ENCODE measurements at places on chromosomes 1 and 21.

- DNase-seq: no peak
These were observed 18.3 kb upstream of the PPIE start for GRCh38 chr1:39720094-39720999.

- no peak for DNase-seq
These were observed 53.3 kb upstream of the FGGY start for GRCh38 chr1:59243550-59243949.

DNA sequence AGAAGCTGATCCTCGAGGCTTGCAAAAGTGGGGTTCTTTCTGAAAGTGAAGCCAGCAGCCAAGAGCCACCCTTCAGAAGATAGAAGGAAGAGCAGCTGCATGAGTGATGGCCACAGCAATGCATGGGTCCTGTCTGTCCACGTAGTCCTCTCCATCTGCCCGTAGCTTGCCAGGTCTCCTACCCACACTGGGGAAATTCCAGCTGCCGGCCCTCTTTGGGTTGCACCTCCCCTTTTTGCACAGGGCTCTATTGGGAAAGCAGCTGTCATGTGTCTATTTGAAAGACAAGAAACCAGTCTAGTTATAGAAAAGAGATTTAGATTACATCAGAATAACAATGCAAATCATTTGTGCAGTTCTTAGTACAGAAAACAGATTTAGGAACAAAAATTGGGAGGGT is 204.4 kb downstream of the GIPC2 start:
- DNase-seq: no peak

GRCh38 chr1:54885807-54886723 is 930 bp downstream of the DHCR24 start:
- DNase-seq: no peak

GRCh38 chr1:156157506-156157905 is 4.1 kb downstream of the SEMA4A start:
- no peak for DNase-seq

DNA sequence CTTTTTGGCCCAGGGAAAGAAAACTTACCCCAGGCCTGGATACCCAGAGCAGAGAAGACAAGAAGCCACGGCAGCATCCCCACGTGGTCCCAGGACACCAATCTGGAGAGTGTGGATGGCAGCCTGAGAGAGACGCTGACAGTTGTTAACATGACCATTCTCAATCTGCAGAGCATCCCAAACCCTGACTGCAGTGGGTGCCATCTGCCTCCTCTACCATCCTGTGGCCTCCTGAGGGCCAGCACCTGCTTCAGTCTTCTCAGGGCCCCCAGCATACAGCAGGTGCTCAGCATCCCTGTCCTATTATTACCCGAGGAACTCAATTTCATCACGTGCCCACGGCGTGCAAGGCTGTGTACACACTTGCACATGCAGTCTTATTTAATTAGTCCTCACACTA is 785 bp downstream of the PGLYRP4 start:
- DNase-seq: no peak

GRCh38 chr1:10497109-10497508 is 22.4 kb downstream of the PEX14 start:
- DNase-seq: no peak

GRCh38 chr1:99659755-99660210 is 13.9 kb downstream of the PALMD start:
- no peak for DNase-seq

GRCh38 chr1:147504801-147505311 is 36.4 kb upstream of the BCL9 start:
- DNase-seq: no peak

DNA sequence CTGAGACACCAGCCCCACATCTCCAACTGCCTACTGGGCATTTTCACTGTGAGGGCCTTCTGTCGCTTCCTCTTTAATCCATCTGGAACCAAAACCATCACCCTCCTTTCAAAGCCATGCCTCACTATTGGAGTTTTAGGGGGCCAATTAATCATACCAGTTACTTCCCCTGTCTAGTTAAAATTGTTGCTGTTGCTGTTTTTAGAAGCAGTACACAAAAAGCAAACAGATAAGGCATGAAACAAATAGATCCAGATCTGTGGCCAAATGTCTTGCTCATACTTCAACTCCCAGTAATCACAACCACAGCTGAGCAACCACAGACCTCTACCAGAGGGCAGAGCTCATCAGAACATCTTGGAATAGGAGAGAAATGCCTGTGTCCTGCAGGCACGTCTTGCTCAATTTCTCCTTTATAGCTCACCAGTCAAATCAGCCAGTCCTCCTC is 133.8 kb upstream of the C1orf105 start:
- DNase-seq: no peak

DNA sequence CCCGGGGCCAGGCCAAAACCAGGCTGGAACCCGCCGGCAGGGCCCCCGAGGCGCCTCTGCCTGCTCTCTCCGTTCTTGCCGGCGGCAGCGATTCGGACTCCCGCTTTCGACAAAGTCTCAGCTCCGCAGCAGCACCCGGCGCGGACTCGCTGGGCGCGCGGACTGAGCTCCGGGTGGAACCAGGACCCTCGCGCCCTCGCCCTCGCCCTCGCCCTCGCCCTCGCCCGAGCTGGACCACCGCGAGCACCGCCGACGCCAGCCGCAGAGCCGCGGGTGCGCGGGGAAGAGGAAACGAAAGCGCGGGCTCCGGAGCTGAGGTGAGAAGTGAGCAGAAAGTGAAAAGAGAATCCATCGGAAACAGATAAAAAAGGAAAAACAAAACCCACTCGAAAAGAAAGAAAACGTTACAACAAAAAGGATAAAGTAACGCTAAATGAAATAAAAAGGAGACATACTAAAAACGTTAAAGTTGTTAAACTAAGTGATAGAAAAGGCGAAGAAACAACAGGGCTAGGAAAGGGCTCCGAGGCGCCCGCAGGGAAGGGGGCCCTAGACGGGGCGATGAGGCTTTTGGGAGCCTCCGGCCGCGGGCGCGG is 64.9 kb downstream of the MEF2D start:
- DNase-seq: no peak

DNA sequence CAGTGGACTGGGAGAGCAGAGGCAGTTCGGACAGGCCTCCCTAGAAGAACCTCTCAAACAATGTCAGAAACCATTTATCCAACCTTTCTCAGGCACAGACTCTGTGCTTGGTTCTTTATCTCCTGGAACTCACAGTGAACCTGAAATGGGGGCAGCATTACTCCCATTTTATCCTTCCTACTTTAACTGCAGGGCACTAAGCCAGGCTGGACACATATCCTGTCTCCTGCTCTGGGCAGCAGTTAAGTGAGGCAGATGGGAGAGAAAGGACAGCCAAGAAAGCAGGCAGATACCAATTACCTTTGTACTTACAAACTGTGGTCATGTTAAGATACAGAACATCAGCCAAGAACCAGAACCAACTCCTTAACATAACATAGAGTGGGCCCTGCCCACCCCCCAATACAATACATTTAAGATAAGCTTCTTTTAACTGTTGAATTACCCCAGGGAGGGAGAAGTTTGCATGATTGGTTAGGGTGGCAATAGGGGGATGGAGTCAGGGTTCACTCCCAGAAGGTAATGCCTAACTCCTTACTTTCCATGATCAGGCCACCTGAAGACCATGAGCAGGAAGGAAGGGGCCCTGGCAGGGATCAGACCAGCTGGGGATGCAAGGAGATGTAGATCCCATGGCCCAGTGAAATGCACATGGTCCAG is 10.9 kb downstream of the KDF1 start:
- no peak for DNase-seq

DNA sequence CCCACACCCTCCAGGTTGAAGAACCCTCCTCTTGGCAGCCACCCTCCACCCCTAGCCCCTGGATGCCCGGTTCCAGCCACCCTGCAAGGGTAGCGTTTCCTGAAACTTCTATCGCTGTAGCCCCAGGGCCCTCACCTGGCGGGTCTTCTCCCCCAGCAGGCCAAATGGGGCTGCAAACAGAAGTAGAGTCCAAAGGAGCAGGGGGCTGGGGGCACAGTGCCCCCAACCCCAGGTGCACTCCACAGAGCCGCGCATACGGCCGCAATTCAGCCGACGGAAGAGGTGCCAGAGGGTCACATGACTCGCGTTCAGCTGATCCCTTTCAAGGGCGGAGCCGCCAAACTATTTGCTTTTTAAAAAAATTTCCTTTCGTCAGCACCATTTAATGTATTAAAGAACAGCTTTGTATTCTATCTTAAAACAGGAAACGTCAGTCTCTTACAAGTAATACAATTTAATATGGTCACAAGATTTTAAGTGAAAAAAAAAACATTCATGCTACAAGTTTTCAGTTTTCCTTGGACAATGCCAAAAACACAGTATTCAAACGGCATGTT is at the start of gene GLMP:
Gene GLMP (minus strand): TSS at position 289 of the 557 bp plus-strand sequence. CDS start 34 bp downstream, at position 255.
- DNase-seq: peak; percentile 28

- DNase-seq: no peak
These were observed 149.0 kb downstream of the PEX14 start for GRCh38 chr1:10623686-10624145.

- peak; percentile 35 for DNase-seq
These were observed 797 bp downstream of the WDR47 start for GRCh38 chr1:109040989-109041620.

GRCh38 chr21:31034378-31034777 is 3.9 kb downstream of the KRTAP19-8 start:
- no peak for DNase-seq

DNA sequence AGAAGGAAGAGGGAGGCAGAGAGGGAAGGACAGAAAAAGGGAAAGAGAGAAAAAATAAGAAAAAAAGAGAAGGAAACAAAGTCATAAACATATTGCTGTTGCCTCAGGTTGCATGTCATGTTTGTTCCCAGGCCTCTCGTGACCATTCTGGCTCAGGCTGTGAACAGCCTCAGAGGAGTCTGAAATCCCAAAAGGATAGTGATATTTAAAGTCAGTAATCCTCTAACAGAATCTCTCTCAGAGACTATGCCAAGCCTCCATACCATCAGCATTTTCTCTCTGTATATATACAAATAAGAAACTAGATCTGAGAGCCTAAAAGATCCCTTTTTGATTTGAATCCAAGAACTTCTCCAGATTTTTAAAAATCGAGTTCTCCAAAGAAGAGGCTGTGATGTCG is 35.2 kb downstream of the GORAB start:
- DNase-seq: no peak

DNA sequence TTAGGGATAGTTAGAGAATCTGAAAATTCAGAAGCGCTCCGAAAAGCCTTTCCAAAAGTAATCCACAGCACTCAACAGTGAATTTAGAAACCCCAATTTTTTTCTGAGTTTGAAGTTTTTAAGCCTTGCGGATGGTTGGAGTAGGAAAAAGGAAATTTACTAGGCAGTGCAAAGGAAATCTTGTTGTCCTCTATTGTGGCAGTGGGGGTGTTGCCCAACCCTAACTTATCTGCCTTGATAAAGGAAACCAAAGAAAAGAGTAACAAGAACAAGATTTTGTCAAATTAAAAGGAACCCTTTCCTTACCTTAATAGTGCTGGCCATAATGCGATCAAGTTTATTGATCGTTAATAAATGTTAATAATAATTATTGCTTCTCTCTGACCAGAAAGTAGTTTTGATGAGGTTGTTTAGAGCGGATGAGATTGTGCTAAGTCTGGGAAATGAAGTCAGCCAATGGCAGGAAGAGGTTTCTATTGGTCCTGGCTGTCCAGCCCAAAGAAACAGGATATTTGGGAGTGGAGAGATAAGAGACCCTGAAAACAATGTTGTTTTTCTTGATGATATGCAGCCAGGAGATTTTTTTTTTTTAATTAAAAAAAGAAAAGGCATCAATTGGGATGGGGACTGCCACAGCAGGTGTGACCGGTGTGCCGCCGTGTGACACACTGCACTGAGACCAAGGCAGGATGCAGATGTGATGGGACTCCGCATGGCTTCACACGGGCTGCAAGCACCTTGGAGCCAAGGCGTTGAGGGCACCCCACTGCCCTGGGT is at the start of gene ERG:
Gene ERG (minus strand): TSS at position 421 of the 777 bp plus-strand sequence. CDS start 97 bp downstream, at position 324.
- DNase-seq: no peak

DNA sequence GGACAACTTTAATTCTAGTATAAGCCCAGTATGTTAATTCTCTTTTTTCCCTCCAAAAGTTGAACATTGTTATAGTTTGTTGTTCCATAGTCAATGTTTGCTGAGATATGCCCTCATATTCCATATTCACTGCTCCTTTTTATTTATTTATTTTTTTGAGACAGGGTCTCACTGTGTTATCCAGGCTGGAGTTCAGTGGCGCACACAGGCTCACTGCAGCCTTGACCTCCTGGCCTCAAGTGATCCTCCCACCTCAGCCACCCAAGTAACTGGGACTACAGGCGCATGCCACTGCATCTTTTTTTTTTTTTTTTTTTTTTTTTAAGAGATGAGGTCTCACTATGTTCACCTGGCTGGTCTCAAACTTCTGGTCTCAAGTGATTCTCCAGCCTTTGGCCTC is 38.7 kb downstream of the GFI1 start:
- DNase-seq: no peak

- DNase-seq: no peak
These were observed 79.7 kb upstream of the RUNX3 start for GRCh38 chr1:25009671-25010262.

- DNase-seq: no peak
These were observed 33.7 kb downstream of the CTTNBP2NL start for GRCh38 chr1:112429749-112430148.

- no peak for DNase-seq
These were observed 3.3 kb downstream of the KRTAP12-4 start for GRCh38 chr21:44650973-44651675.

DNA sequence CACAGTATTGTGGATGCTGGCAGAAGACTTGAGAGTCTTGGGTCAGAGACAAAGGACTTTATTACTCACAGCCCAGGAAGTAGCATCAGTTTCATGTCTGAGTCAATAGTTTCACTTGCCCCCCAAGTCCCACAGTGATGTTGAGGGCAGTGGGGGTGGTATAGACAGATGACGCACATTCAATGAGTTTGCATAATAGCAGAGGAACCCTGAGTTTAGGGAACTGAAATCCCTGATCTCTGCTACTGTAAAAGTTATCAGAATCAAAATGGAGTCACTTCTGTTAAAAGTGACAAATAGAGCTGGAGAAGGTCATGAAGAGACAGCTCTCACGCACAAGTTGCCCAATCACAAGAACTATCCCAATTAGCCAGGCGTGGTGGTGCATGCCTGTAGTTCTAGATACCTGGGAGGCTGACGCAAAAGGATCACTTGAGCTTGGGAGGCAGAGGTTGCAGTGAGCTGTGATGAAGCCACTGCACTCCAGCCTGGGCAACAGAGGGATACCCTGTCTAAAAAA is 11.5 kb upstream of the HCRTR1 start:
- DNase-seq: no peak

DNA sequence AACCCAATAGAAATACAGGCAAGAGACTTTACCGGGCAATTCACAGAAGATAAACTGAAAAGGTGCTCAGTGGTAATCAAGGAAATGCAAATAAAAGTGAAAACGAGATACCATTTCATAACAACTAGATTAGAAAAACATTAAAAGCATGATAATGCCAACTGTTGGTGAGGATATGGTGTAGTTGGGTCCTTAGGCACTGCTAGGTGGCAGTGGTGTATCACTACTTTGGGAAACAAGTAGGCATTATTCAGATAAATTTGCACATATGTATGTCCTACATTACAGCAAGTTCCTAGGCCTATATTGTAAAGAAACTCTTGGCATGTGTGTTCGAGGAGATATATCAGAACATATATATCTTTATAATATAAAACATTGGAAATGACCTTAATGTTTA is 31.0 kb downstream of the AZIN2 start:
- DNase-seq: no peak

GRCh38 chr21:45910548-45911221 is 70.9 kb upstream of the COL6A1 start:
- DNase-seq: no peak

- DNase-seq: no peak
These were observed 12.9 kb downstream of the PIGM start for GRCh38 chr1:160018900-160019299.

GRCh38 chr1:36134505-36135329 is 9.7 kb upstream of the COL8A2 start:
- DNase-seq: no peak

All from activated naive CD4-positive, alpha-beta T cell (primary cell).